Uterus (tissue), 4 donors: ENCODE measurements at places on chromosomes 12 and 14.

DNA sequence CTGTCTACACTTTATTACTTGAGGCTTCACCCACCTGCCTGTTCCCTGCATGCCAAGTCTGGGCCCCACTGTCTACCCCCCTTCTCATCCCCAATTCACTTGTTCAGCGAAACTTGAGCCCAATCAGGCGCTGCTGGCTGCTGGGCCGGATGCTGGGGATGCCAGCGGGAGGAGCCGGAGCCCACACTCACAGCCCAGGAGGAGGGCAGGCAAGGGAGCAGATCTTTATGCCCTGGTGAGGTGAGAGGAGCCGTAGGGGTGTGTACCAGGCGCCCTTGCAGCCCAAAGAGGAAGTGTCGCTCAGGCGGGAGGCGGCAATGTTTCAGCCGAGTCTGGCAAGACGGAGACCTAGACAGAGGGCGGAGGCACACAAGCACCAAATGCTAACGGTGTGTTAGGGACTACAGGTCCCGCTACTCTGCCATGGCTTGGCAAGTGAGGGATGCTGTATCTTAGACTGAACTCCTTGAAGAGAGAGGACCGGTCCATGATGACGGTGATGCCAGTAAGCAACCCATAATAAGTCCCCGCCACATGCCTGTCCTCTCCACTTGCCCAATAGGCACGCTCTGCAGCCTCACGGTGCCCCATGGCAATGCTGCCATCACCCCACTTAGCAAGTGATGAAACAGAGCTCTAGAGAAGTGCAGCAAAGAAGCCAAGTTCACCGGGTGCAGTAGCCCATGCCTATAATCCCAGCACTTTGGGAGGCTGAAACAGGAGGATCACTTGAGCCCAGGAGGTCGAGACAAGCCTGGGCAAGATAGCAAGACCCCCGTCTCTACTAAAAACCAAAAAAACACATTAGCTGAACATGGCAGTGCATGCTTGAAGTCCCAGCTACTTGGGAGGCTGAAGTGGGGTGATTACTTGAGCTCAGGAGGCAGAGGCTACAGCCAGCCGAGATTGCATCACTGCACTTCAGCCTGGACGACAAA is 41.6 kb downstream of the LRRC74A start:
- H3K36me3 ChIP-seq: no peaks in the 10 kb centered on the region
- H3K27ac ChIP-seq: no peak overlapping the region
- no peaks in the 10 kb centered on the region for H3K27me3 ChIP-seq
- no peaks in the 10 kb centered on the region for H3K4me1 ChIP-seq
- no peak overlapping the region for H3K4me3 ChIP-seq

GRCh38 chr14:104757238-104757585 is 4.3 kb downstream of the SIVA1 start:
- H3K4me3 ChIP-seq: no peak overlapping the region
- H3K36me3 ChIP-seq: no peaks in the 10 kb centered on the region
- DNase-seq: no peak
- peaks cover 9% of the 10 kb centered on the region for H3K4me1 ChIP-seq

DNA sequence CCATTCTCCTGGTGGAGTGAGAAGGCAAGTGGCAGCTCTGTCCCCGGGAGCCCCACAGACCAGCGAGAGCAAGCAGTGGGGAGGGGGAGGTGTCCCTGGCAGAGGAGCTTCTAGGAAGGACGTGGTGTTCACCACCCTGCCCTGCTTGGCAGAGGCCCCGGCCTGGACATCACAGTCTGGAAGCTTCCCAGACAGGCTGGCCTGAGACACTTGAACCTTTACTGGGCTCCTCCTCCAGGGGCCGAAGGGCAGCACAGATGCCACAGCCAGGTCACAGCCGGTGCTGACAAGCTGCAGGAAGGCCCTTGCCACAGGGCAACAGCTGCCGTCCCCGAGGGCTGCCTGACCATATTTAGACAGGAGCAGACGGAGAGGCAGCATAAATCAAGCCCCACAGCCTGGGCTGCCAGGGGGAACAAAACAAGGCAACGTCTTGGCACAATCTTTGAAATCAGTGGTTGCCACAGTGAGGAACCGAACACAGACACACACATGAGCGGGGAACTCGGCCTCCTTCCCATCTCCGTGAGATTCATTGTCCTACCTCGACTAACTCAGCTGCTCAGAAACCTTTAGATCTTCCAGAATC is 28.5 kb downstream of the PRIMA1 start:
- no peak overlapping the region for H3K4me3 ChIP-seq
- no peaks in the 10 kb centered on the region for H3K36me3 ChIP-seq
- peaks cover 10% of the 10 kb centered on the region for H3K4me1 ChIP-seq
- peak overlapping the region; percentile 68 for H3K27ac ChIP-seq

DNA sequence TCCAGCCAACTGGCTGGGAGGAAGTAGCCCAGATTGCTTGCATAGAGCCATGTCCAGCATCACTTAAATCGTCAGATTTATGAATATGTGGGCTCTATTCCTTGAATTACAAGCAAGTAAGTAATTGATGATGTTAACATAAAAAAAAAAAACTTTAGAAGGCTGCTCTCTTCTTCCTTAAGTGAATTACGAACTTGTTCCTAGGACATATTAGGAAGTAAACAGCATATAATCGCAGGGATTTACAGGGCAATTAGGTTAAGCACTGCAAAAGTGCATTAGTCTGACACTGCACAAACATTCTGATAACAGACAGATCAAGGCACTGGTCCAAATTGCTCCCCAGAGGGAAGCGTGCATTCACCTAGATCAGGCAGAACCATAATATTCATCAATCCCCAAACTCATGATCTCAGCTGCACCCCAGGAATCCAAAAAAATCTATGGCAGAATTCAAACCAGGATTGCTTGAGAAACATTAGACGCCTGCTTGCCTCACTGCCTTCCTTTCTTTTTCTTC is 293.2 kb downstream of the TMEM132D start:
- H3K27me3 ChIP-seq: no peaks in the 10 kb centered on the region
- DNase-seq: no peak
- no peaks in the 10 kb centered on the region for H3K36me3 ChIP-seq
- no peak overlapping the region for H3K4me3 ChIP-seq

DNA sequence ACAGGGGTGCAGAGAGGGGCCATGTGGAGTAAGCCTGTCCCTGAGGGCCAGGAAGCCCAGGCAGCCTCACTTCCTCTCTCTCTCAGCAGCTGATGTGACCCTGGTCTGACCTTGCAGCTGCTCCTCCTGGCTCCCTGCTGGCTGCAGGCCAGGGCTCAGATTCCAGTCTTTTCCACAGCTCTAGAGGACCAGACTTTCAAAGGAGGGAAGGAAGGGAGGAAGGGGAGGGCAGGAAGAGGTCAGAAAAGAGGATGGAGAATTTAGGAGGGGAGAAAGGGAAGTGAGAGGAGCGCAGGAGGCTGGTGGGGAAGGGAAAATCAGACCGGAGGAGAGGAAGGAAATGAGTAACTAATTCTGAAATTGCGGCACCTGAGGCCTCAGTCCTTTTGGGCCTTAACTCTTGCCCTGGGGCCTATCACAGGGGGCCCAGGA is 40.9 kb upstream of the VASH1 start:
- H3K4me1 ChIP-seq: no peaks in the 10 kb centered on the region
- H3K27ac ChIP-seq: no peak overlapping the region
- no peaks in the 10 kb centered on the region for H3K27me3 ChIP-seq

DNA sequence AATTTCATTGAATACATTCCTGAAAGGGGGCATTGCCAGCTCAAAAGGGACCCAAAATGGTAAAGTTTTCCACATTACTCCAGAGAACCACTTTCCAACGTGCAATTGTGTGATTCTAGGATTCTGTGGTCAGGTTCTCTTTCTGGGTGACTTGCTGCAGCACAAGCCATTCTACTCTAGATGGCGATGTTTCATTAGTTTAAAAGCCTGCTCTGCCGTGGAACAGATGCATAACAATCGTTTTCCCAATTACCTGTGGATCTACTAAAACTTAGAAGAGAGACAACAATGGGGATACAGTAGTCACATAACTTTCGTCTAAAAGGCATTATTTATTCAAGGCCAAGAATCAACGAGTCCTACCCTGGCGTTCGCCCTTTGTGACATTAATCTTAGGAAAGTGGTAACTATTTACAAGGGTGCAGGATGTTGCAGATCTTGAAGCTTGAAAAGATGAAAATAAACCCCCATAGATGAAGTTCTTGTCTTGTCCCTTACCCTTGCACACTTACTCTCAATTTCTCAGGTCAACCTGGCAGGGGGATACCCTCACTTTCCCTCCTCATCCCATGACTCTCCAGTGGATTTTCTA is 400.9 kb downstream of the SNAPC1 start:
- no peak for DNase-seq
- no peaks in the 10 kb centered on the region for H3K36me3 ChIP-seq
- no peaks in the 10 kb centered on the region for H3K27me3 ChIP-seq
- no peak overlapping the region for H3K4me3 ChIP-seq
